Cerebellar nuclear complex (tissue), 1 donor: ENCODE measurements at places on chromosomes 1 and 21.

DNA sequence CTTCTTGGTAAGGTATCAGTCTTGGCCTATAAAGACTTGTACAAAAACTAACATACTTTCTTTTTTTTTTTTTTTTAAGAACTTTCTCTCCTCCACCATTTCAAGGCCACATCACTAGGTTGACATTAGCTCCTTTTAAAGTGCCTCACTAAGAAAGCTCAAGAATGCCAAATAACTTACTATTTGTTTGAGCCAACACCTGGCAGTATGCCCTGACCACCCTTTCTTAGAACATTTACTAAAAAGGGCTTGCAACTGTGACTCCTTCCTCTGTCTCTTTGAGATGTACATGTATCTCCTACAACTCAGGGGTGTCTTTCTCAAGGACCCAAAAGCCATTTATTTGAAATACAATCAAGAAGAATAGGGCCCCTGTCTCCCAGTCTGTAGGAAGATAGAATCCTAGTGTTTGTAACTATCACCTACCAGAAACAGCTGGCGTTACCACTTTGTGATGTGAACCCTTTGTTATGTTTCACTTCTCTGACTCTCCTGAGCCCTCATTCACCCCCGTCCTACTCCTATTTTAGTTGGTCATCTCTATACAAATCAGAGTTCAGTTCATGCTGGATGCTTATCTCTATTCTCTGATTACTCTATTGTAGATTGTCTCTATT lies 12.2 kb upstream of the SAMD13 start:
- DNase-seq = no peak

- no peak for DNase-seq
Measured at GRCh38 chr1:54114001-54114400, 38.8 kb downstream of the CDCP2 start.

- DNase-seq = no peak
Measured at GRCh38 chr1:24673341-24673740, 30.2 kb downstream of the SRRM1 start.

GRCh38 chr1:42946120-42946898 lies 12.4 kb downstream of the SLC2A1 start:
- no peak for DNase-seq

DNA sequence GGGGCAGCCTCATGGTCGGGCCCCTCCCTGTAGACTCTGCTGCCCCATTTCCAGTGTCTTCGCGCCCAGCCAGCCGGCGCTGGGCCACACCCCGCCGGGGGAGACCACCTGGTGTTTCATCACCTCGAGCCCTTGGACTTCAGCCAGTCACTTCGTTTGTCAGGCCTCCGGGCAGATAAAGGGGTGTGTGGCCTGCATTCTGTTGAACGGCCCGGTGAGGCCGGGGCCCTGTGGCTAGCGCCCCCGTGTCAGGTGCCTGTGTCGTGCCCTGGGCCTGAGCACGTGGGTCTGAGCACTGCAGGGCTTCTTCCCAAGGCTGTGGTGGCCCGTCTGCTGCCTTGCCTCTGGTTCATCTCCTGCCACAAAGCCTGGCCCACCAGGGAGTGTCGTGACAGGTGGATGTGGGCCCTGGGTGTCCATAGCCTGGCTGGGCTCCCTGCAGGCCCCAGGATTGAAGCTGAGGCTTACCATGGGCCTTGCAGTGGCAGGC lies 65.2 kb upstream of the DIP2A start:
- no peak for DNase-seq

- DNase-seq = no peak
Measured at GRCh38 chr21:26835027-26835713, 10.0 kb downstream of the ADAMTS1 start.

GRCh38 chr1:98104289-98104688 lies 183.5 kb upstream of the DPYD start:
- no peak for DNase-seq

DNA sequence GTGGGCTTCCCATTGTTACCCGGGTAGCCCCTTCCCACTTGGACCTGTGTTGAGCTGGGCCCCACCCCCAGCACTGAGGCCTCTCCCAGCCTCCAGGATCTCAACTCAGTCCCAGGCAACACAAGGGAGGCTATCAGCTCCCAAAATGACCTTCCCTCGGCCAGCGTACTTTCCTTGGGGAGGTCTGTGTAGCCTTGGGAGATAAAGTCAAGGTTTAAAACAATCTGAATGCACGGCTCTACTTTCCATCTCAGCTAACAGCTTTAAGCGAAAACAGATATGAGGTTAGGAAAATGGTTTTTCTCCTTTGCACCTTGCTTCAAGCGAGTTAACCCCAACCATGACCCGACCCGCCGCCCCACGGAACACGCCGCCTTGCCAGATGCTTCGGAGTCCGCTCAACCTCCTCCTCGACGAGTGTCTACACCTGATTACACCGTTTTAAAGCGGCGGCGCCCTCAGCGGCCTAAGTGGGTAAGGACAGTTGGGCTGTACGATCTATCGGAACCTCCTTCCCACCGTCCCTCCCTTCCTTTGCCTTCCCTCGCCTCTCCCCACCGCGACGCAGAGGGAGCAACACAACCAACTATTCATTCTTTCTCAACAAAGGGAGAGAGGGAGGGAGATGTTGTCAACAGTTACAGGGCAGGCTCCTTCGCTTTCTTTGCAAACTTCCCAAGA lies 1.1 kb downstream of the BCAR3 start:
- no peak for DNase-seq

- no peak for DNase-seq
Measured at GRCh38 chr1:89844860-89845259, 24.0 kb downstream of the LRRC8D start.

DNA sequence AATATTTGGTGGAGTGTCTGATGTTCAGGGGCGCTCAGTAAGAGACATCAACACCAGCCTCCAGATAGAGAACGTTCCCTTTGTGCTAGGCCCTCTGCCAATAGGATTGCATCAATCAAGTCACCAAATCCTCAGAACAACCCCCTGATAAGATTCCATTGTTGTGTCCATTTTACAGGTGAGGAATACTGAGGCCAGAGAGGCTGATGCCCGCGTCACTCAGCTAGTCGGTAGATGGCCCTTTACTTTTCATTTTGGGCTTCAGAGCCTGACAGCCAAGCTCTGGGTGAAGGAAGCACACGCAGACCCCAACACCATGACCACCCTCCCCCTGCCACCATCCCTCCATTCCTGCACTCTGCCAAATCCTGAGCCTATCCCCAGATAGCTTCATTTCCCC lies 406.2 kb downstream of the PTPRU start:
- no peak for DNase-seq
